ENCODE measurements at places on chromosomes 1 and 21.

DNA sequence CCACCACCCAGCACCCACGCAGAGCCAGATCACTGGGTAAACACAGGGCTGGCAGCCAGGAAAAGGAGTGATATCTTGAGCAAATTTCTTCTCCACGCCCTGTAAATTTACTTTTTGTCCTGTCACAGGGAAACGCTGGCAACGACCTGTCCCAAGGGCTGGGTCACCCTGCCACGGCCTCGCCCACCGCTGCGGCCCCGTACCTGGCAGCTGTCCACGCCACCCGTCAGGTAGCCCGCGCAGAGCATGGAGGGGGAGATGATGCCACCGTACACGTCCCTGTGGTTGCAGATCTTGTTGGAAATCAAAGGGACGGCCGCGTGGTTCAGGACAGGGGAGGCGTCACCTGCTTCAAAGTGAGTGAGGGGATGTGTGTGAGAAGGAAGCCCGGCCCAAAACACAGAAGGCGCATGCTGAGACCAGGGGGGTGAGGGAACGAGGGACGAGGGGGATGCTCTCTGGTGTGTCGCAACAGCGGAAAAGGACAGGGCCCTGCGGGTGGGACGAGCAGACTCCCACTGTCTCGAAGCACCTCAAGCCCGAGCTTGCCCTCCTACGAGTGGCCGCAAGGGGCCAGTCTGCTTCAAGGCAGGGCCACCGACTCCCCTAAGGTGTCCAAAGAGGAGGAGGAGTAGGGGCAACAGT, 10.1 kb upstream of the TFF1 start:
- no peaks in the 10 kb centered on the region for H3K36me3 ChIP-seq
- no peaks in the 10 kb centered on the region for H3K4me1 ChIP-seq
- H3K4me3 ChIP-seq: no peak overlapping the region
- no peak for DNase-seq
- no peaks in the 10 kb centered on the region for H3K27me3 ChIP-seq
- no peak overlapping the region for H3K27ac ChIP-seq

- H3K4me1 ChIP-seq: no peaks in the 10 kb centered on the region
These were observed 36.1 kb downstream of the LRRC40 start for GRCh38 chr1:70169018-70169839.

DNA sequence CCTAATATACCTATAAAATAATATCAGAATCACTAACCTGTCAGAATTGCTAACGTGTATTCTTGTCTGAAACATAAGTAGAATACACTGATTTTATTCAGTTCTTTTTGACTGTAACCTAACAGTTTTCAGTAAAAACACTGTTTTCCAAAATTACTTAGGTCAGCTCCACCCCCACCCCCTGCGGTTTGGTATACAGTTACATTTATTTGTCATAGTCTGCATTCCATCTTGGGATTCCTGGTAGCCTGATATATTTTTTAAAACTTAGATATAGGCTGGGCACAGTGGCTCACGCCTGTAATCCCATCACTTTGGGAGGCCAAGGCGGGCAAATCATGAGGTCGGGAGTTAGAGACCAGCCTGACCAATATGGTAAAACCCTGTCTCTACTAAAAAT, 19.8 kb upstream of the ABCD3 start:
- no peaks in the 10 kb centered on the region for H3K36me3 ChIP-seq

DNA sequence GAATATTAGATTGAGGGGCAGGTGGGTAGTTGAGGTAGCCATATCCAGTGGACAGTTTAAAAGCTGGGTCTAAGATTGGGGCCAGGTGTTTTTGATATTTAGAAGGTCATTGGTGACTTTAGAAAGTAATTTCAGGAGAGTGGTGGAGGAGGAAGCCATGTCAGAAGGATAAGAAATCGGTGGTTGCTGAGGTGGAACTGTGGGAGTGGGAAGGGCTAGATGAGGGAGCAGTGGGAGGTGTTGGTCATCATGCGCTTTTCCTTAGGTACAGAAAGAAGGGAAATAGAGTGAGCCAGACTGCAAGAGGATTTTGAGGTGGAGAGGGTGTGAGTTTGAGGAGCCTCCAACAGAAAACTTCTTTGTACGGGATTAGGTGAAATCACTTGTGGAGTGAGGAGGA, 7.2 kb downstream of the MTR start:
- no peaks in the 10 kb centered on the region for H3K27me3 ChIP-seq
- H3K36me3 ChIP-seq: no peaks in the 10 kb centered on the region
- no peak for DNase-seq
- no peak overlapping the region for H3K4me3 ChIP-seq
- H3K27ac ChIP-seq: no peak overlapping the region

DNA sequence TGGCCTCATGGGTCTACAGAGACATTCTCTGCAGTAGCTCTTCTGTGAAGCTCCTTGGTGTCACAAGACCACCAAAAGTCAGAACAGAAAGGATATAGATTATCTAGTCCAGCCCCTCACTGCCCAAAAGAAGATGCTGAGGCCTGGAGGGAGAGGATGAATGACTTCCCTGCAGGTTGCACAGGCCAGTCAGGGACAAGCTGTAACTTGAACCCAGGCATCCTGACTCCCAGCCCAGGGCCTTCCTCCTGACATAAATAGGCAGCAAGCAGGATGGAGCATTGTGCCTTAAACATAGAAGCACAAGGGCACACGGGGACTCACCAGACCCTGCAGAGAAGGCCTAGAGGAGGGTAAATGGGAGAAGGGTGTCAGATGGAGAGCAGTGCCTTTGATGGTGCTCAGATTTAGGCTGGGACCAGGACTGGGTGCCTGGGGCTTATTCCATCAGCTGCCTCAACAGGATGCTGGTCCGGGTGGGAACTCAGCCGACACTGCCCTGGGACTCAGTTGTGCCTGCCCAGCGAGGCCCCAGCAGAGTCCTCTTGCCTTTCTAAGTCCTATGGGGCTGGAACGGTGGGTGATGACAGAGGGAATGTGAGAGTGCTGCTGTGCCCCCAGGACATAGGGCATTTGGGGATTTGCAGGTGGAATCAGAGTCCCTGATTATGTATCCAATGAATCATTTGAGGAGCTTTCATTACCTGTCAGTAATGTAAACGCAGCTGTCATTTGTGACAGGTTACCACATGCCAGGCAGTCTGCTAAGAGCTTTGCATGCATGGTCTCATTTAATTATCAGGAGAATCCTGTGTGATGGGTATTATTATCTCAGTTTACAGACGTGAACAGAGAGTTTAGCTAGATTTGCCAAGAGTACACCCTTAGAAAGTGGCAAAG, 13.2 kb downstream of the S100A7A start:
- no peaks in the 10 kb centered on the region for H3K36me3 ChIP-seq
- DNase-seq: no peak
- no peak overlapping the region for H3K4me3 ChIP-seq
- no peaks in the 10 kb centered on the region for H3K4me1 ChIP-seq
- no peaks in the 10 kb centered on the region for H3K27me3 ChIP-seq

DNA sequence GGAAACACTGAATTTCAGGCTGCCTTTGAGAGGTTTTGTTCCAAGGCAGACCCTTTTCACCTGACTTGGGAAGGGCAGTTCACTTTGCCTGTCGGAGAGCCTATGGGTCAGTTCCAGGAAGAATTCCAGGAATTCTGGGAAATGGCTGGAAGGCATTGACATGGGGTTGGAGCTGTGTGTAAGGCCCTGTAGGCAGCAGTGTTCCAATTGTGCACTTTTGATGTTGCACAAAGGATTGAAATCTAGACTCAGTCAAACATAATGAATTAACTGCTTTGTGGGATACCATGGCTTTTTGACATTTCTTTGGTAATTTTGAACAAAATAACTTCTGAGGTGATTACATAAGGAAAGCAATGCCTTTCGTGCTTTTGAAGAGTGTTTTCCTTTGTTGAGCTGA, 184.6 kb downstream of the SDCCAG8 start:
- no peak for DNase-seq
- no peak overlapping the region for H3K27ac ChIP-seq
- no peak overlapping the region for H3K4me3 ChIP-seq
- peaks cover 10% of the 10 kb centered on the region for H3K4me1 ChIP-seq
- no peaks in the 10 kb centered on the region for H3K27me3 ChIP-seq

DNA sequence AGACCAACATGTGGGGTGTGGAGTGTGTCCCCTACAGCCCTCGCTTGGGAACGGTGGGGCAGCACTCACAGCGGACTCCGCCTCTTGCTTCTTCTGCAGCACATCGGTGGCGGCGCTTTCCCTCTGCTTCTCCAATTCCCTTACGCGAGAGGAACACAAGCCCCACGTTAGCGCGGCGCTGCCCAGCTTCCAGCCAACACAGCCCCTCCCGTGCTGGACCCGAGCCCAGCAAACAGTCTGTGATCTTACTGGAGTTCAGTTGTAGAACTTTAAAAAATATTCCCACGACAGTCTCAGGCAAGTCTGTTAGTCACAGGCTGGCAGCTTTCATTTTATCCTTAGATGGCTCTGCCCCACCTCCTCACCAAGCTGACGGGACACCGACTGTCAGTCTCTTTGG, 13.6 kb downstream of the THAP3 start:
- H3K27ac ChIP-seq: no peak overlapping the region
- H3K27me3 ChIP-seq: no peaks in the 10 kb centered on the region
- H3K36me3 ChIP-seq: peaks cover 69% of the 10 kb centered on the region
- H3K4me1 ChIP-seq: no peaks in the 10 kb centered on the region

GRCh38 chr1:110196917-110197765, 13.0 kb upstream of the KCNC4 start:
- no peaks in the 10 kb centered on the region for H3K27me3 ChIP-seq
- H3K4me3 ChIP-seq: no peak overlapping the region
- H3K4me1 ChIP-seq: no peaks in the 10 kb centered on the region

DNA sequence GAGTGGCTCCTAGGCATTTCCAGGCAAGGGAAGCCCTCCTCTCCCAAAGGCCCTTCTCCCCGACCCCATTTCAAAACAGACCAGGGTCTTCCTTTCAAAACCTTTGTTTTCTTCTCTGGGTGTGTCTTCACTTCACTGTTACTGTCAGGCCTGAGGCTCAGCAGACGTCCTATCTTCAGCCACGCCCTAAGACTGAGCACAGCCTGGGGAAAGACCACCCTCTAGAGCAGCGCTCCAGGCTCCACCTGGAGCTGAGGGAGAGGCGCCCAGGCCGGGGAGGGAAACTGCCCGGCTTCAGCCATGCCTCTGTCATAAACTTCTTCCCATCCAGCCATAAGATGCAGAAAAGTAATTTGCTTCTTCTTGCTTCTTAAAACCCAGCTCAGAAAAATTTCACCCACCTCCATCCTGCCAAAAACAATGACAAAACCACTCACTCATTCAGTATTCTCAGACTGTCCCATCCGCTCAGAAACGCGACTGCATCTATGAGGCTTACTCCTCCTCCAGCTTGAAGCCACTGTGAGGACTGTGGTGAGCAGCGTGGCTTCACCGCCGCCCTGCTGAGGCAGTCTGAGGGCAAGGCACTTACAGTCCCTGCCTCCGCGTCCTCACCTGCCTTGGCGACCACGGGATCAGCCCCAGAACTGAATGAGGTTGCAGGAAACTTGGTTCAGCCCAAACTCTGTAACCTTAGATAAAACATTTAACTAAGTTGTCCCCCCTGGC, 36.1 kb downstream of the VN1R5 start:
- H3K4me3 ChIP-seq: no peak overlapping the region
- H3K27me3 ChIP-seq: no peaks in the 10 kb centered on the region
- H3K36me3 ChIP-seq: no peaks in the 10 kb centered on the region
- no peak for DNase-seq
- H3K27ac ChIP-seq: no peak overlapping the region
- peaks cover 28% of the 10 kb centered on the region for H3K4me1 ChIP-seq

DNA sequence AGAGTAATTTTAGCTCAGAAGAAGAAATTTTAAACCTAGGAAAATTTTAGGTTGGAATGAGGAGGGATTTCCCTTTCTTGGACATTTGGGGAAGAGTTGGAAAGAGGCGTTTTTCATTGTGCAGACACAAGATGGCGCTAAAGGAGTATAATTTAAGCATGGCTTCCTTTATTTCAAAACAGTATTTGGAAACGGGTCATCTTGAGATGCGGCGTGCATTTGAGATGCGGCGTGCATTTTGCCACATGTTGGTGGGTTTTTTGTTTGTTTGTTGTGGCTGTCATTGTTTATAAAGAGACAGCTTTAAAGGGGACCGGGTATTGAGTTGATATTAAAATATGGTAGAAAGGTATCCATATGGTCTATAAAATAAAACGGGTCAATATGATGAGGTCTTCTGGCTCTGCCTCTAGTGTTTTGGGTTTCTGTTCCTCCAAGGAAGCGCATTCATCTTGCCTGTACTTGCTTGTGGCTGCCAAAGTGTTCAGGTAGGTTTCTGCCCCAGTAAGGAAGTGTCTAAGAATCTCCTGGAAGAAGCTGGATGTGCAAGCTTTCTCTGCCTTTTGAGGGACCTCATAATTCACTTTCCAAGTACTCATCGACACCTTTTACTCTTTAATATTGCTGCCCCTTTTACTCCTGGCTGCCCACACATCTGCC, 210.3 kb downstream of the SLC35F3 start:
- H3K4me1 ChIP-seq: no peaks in the 10 kb centered on the region
- DNase-seq: no peak
- no peaks in the 10 kb centered on the region for H3K36me3 ChIP-seq
- H3K27ac ChIP-seq: no peak overlapping the region
- no peaks in the 10 kb centered on the region for H3K27me3 ChIP-seq

DNA sequence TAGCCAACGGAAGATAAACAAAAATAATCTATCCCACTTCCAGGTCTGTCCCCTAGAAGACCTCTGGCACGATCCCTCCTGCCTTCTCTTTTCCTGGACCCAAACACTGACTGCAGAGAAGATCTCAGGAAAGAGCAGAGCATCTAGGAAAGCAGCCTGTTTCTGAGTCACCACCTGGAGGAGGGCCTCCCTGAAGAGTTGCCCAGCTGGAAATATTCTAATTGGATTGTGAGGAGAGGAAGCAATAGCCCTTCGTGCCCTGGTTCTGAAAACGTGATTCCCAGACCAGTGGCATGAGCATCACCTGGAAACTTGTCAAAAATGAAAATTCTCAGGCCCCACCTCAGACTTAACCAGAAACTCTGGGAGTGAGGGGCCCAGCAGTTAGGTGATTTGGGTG, 411.1 kb downstream of the SETD4 start:
- no peak for DNase-seq
- H3K36me3 ChIP-seq: no peaks in the 10 kb centered on the region
- no peak overlapping the region for H3K27ac ChIP-seq
- no peaks in the 10 kb centered on the region for H3K4me1 ChIP-seq

GRCh38 chr1:220882061-220882891, 3.0 kb downstream of the HLX start:
- H3K27ac ChIP-seq: no peak overlapping the region
- H3K36me3 ChIP-seq: no peaks in the 10 kb centered on the region
- peak; percentile 70 for DNase-seq
- peaks cover 15% of the 10 kb centered on the region for H3K4me1 ChIP-seq
- H3K27me3 ChIP-seq: peaks cover 95% of the 10 kb centered on the region
- H3K4me3 ChIP-seq: peak overlapping the region; percentile 48

GRCh38 chr1:54227091-54227602, 27.2 kb downstream of the MRPL37 start:
- H3K27ac ChIP-seq: no peak overlapping the region
- H3K4me3 ChIP-seq: no peak overlapping the region
- DNase-seq: no peak

GRCh38 chr21:24716281-24716918, 890.9 kb downstream of the MRPL39 start:
- H3K36me3 ChIP-seq: no peaks in the 10 kb centered on the region
- H3K4me3 ChIP-seq: no peak overlapping the region
- no peaks in the 10 kb centered on the region for H3K27me3 ChIP-seq
- DNase-seq: no peak
- no peak overlapping the region for H3K27ac ChIP-seq
- H3K4me1 ChIP-seq: no peaks in the 10 kb centered on the region

GRCh38 chr1:41416081-41416480, 54.8 kb downstream of the FOXO6 start:
- H3K27ac ChIP-seq: no peak overlapping the region
- peaks cover 7% of the 10 kb centered on the region for H3K4me1 ChIP-seq
- H3K27me3 ChIP-seq: peaks cover 2% of the 10 kb centered on the region
- DNase-seq: no peak
- no peaks in the 10 kb centered on the region for H3K36me3 ChIP-seq
- no peak overlapping the region for H3K4me3 ChIP-seq

- DNase-seq: no peak
- H3K27ac ChIP-seq: no peak overlapping the region
- no peaks in the 10 kb centered on the region for H3K4me1 ChIP-seq
- H3K36me3 ChIP-seq: no peaks in the 10 kb centered on the region
- no peaks in the 10 kb centered on the region for H3K27me3 ChIP-seq
These were observed 84.5 kb upstream of the ADGRL4 start for GRCh38 chr1:79090985-79091384.
